Kidney (tissue), 22 donors: ENCODE measurements at places on chromosomes 12 and 14. TPM values are rescaled to one million over a fixed set of nuclear protein-coding genes. Genes with fewer than 3 reads are reported as not detected.

TCL1B gene
- not detected for polyA plus RNA-seq

DNA sequence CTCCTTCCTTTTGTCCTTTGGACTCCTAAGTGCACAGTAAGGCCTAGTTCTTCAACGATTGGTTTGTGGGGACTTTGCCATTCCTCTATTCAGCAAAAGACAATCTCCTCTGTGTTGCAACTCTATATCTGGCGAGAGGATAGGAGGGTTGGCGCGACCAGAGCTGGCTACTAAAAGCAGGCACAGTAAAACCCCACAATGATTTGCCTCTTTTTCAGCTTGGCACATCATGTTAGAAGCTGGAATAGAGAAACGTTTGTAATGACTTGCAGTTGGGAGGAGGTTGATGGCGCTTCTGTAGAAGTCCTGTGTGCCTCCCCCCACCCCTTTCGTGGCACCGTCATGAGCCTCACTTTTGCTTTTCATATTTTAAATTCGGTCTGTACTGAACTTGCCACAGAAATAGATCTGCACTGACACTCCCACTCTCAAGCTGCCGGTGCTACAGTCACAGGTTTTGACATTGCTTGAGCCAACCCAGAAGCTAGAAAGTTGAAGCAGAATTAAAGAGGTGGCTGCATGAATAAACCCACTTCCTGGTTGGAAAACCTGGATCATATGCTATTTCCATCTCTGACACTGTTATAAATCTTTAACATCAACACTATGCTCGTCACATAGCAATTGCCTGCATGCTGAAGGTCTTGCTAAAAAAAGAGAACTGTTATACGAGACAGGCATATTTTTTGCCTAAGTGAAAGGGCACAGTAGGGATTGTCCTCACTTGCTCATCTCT, 315.3 kb upstream of the PRICKLE1 start:
- no peaks in the 10 kb centered on the region for H3K36me3 ChIP-seq
- no peak for DNase-seq
- H3K4me1 ChIP-seq = no peaks in the 10 kb centered on the region
- H3K27ac ChIP-seq = no peak overlapping the region

DNA sequence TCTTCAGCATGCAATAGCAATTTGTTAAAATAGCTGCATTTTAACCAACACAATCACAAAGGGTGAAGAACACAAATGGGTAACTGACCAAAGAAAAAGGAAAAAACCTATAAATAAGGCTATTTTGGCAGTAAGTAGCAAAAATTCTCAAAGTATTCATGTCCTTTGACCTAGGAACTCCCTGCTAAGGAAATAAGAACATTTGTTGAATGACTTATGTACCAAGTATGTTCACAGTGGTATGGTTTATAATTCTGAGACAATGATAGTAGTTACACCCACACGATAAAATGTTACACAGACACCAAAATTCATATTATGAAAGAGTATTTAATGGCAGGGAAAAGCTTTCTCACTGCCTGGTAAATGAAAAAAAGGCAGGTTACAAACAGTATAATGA, 16.9 kb downstream of the CCDC88C start:
- DNase-seq = no peak
- H3K27ac ChIP-seq = no peak overlapping the region
- H3K36me3 ChIP-seq = no peaks in the 10 kb centered on the region
- no peak overlapping the region for H3K4me3 ChIP-seq

GRCh38 chr14:99378782-99379214, 101.9 kb downstream of the SETD3 start:
- H3K36me3 ChIP-seq = no peaks in the 10 kb centered on the region
- no peak for DNase-seq
- H3K4me3 ChIP-seq = no peak overlapping the region
- no peak overlapping the region for H3K27ac ChIP-seq

B3GNT4 gene
- polyA plus RNA-seq = 8.0 TPM

GRCh38 chr14:86430853-86431252, 900.9 kb downstream of the FLRT2 start:
- H3K27ac ChIP-seq = no peak overlapping the region
- H3K4me3 ChIP-seq = peak overlapping the region; percentile 1
- H3K36me3 ChIP-seq = no peaks in the 10 kb centered on the region
- no peaks in the 10 kb centered on the region for H3K4me1 ChIP-seq

DNA sequence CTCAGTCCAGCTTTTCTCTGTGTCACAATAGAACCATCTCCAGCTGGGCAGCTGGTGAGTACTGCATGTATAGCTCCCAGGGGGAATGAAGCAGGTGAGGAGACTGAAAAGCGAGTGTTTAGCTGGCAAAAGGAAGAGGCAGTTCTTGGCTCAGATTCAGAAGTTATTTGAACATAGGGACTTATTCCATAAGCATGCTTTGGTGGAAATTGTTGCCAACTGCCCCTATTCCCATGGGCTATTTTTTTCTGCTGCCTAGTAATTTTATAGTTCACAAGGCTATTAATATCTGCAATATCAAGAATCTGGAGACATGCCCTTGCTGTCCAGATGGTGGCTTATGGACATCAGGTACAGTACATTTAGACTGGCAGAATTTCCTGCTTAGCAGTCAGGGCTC, 1112.7 kb downstream of the LRFN5 start:
- H3K27me3 ChIP-seq = no peaks in the 10 kb centered on the region
- H3K36me3 ChIP-seq = no peaks in the 10 kb centered on the region
- H3K27ac ChIP-seq = no peak overlapping the region
- no peak for DNase-seq
- no peak overlapping the region for H3K4me3 ChIP-seq

- H3K27ac ChIP-seq = no peak overlapping the region
- H3K4me3 ChIP-seq = no peak overlapping the region
- H3K27me3 ChIP-seq = no peaks in the 10 kb centered on the region
- DNase-seq = peak; percentile 38
Measured at GRCh38 chr14:81211844-81212243, 8.9 kb downstream of the GTF2A1 start.

DNA sequence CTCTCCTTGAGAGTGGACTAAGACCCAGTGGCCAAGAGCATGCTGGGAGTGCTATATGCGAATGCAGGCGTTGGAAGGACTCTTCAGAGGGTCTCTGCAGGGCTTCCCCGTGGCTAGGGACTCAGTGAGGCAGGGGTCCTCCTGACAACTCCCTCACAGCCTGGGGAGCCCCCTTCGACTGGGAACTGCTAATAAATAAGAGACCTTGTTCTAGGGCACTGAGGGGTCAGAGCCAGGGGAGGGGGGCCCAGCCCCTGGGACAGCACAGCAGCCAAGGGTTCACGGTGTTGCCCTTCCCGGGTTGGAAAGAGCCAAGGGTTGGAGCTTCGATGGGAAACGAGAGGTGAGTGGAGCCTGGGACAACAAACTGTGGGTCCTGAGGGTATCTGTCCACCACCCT, 6.0 kb upstream of the CPNE6 start:
- H3K27me3 ChIP-seq = no peaks in the 10 kb centered on the region
- DNase-seq = peak; percentile 43
- H3K4me3 ChIP-seq = no peak overlapping the region
- H3K27ac ChIP-seq = no peak overlapping the region
- no peaks in the 10 kb centered on the region for H3K36me3 ChIP-seq

MYO1H gene
- 0.56 TPM for polyA plus RNA-seq

- no peak overlapping the region for H3K4me3 ChIP-seq
- H3K36me3 ChIP-seq = no peaks in the 10 kb centered on the region
- H3K27ac ChIP-seq = no peak overlapping the region
- no peaks in the 10 kb centered on the region for H3K27me3 ChIP-seq
- DNase-seq = no peak
Measured at GRCh38 chr12:19893514-19893913, 454.2 kb downstream of the AEBP2 start.

SERPINA5 gene
- 522 TPM for polyA plus RNA-seq

EP400 gene
- 7.5 TPM for polyA plus RNA-seq

- H3K4me3 ChIP-seq = no peak overlapping the region
- no peaks in the 10 kb centered on the region for H3K4me1 ChIP-seq
- no peak for DNase-seq
- H3K27me3 ChIP-seq = no peaks in the 10 kb centered on the region
Measured at GRCh38 chr14:88179716-88180115, 143.4 kb downstream of the KCNK10 start.

DNA sequence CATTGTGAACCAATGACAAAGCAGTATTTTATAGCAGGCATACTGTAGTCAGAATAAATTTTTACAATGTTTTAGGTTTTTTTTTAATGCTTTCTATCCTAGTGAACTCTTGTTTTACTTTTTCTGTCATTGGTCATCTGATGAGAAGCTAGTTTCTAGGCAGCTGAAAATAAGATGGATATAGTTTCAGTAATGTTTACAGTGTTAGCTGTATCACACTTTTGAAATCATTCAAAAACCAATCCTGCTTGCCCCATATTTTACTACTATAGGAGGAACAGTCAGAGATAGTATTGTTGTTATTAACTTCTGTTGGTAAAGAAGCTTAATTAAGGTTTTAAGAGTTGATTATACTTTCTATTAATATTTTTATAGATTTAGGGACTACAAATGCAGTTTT, 24.5 kb downstream of the USP15 start:
- no peak for DNase-seq
- H3K4me3 ChIP-seq = no peak overlapping the region
- H3K27ac ChIP-seq = no peak overlapping the region
- H3K36me3 ChIP-seq = no peaks in the 10 kb centered on the region
- H3K4me1 ChIP-seq = peaks cover 5% of the 10 kb centered on the region

SERPINA12 gene
- polyA plus RNA-seq = not detected

GRCh38 chr12:50984586-50985298, 32.4 kb downstream of the HIGD1C start:
- peaks cover 7% of the 10 kb centered on the region for H3K36me3 ChIP-seq
- H3K4me3 ChIP-seq = no peak overlapping the region
- no peak for DNase-seq
- no peak overlapping the region for H3K27ac ChIP-seq

- peak; percentile 81 for DNase-seq
- H3K36me3 ChIP-seq = no peaks in the 10 kb centered on the region
- no peak overlapping the region for H3K4me3 ChIP-seq
- no peaks in the 10 kb centered on the region for H3K27me3 ChIP-seq
- H3K27ac ChIP-seq = no peak overlapping the region
- no peaks in the 10 kb centered on the region for H3K4me1 ChIP-seq
Measured at GRCh38 chr14:35215110-35215813, 76.9 kb upstream of the PSMA6 start.

GRCh38 chr14:73025544-73025943, 1.4 kb downstream of the ZFYVE1 start:
- H3K4me3 ChIP-seq = no peak overlapping the region
- H3K27me3 ChIP-seq = no peaks in the 10 kb centered on the region
- DNase-seq = peak; percentile 20

DNA sequence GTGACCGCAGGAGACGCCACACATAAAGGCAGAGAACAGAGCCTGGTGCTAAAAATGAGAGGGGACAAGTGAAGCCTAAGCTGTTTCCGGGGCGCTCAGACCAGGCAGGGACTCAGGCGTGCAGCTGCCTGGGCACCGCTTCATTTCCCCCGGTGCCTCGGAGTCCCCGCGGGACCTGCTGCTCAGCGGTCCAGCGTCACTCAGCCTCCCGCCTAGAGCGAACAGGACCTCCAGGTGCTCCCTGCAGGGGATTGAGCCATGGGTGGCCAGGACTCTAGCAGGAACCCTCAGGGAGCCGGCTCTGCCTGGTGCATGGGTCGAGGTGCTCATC, 31.0 kb downstream of the CCDC85C start:
- H3K36me3 ChIP-seq = no peaks in the 10 kb centered on the region
- no peak for DNase-seq
- H3K27me3 ChIP-seq = no peaks in the 10 kb centered on the region
- H3K4me3 ChIP-seq = no peak overlapping the region
- H3K27ac ChIP-seq = no peak overlapping the region

DNA sequence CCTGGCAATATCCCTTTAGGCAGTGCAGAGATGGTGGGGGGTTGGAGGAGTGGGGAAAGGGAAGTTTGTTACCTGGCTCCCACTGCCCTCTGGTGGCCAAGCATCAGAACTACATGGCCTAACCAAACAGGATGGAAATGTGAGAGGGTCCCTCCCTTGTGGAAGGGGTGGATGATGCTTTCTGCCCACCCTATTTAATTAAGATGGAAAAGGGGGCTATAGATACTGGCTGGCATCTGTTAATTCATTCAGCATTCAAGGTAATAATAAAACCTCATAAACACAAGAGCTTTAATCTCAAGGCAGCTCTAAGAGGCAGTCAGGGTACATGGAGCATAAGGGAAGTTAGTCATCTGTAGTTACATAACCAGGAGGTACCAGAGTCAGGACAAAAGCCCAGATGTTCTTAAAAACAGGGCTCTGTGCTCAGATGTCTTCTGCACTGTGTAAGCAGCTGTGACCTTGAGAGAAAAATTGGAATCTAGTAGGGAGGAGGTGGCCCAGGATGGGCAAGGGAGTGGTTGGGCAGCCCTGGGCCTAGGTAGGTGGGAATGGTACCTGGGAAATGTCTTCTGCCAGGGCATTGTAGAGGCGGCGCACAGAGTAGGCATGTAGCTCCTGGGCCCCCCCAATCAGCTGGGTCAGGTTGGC, 4.6 kb downstream of the AP1G2 start:
- peak; percentile 81 for DNase-seq
- H3K4me3 ChIP-seq = no peak overlapping the region
- H3K27ac ChIP-seq = no peak overlapping the region
- H3K4me1 ChIP-seq = no peaks in the 10 kb centered on the region
- H3K27me3 ChIP-seq = no peaks in the 10 kb centered on the region

SP7 gene
- polyA plus RNA-seq = not detected

DNA sequence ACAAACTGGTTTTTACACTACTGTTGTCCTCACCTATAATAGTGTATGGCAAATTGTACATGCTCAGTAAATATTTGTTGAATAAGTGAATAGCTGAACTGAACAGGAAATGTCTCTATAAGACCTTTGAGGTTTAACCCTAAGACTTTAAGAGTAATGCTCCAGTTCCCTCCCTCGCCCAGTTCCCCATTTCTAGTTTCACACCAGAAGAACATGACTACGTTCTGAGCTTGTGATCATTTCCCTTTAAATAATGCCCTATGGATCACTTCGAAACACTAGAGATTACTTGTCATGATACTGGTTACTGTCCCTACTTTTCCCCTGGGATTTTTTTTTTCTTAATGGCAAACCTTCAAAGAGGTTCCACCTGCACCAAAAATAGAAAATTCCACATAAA, 69.3 kb downstream of the PRKD1 start:
- no peak overlapping the region for H3K27ac ChIP-seq
- H3K4me1 ChIP-seq = no peaks in the 10 kb centered on the region
- H3K36me3 ChIP-seq = no peaks in the 10 kb centered on the region
- H3K4me3 ChIP-seq = no peak overlapping the region

GRCh38 chr14:35299708-35300107, 7.5 kb downstream of the PSMA6 start:
- no peak for DNase-seq
- H3K27me3 ChIP-seq = no peaks in the 10 kb centered on the region
- no peak overlapping the region for H3K4me3 ChIP-seq
- H3K4me1 ChIP-seq = no peaks in the 10 kb centered on the region
